ENCODE measurements at places on chromosomes 6 and 20.

DNA sequence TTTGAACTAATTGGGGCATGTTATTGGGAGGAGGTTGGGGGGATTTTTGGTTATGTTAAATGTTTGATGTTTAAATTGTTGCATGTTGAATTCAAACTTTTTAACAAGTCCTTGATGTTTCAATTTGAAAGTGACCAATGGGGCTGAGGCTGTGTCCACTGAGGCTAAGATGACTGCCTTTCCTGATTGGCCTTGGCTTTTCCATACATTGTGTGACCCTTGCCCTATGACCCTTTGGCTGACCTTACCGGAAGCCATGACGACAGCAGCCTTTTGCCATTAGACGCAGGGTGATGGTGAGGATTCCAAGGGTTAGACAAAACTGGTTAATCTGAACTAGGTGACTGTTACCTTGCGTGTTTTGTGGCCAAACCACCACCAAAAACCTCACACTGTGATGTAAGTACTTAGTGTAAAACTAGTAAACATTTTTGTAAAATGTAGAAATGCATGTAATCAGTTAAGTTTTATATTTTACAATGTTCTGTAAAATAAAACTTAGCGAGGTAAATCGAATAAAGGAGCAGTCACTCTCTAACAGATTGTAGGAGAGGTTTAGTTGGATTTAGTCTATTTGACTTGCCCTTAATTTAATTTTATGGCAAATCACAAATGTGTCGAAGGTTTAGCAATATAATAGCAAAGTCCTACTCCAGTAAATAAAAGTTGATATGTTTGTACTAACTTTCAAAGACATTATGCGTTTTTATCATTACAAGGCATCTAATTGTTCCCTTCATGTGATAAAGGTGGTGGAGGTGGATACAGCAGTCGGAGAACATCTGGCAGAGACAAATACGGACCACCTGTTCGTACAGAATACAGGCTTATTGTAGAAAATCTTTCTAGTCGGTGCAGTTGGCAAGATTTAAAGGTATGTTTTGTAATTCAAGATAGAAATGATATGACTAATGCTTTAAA lies 1.6 kb downstream of the SRSF6 start:
- no peak for DNase-seq

DNA sequence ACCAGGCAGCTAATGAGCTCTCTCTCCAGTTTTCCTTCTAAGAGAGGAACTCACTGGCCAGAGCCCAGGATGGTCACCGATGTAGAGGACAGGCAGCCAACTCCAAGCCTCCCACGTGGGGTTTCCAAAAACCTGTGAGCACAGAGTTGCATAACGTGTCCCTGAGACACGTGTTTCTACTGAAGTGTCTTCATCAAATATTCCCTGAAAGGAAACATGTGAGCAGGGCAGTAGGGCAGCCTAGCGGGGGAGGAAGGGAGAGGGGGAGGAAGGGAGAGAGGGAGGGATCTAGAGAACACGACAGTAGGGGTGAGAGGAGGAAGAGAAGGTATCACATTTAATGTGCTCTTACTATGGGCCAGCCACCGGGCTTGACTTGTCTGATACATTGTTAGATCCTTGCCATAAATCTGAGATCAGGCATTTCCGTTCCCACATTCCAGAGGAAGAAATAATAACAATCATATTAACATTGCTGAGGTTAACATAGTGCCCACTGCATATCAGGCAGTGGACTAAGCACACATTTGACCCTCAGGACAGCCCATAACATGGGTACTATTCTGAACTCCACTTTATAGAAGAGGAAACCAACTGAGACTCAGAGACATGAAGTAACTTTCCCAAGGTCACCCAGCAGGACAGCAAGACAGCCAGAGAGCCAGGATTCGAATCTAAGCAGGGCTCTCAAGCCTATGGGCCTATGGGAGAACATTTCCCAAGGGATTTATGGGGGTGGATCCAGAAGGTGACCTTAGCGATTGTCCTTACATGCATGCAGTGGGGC lies 4.5 kb upstream of the SYS1 start:
- no peak for DNase-seq

DNA sequence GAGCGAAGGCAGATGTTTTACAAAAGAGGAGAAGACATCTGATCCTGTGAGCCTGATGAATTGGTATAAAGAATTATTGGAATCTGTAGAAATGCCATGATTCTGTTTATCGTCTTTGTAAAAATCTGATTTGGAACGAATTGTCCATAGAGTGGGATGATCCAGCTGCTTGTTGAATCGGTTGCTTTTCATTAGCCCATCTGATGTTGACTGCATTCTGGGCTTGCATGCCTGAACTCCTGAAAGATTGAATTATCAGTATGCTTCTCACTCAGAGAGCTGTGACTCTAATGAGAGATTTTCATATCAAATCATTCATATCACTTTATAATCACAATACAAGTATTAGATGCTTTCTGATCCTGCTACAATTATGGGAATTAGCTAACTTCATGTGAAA lies 100.6 kb downstream of the KLHL32 start:
- no peak for DNase-seq

DNA sequence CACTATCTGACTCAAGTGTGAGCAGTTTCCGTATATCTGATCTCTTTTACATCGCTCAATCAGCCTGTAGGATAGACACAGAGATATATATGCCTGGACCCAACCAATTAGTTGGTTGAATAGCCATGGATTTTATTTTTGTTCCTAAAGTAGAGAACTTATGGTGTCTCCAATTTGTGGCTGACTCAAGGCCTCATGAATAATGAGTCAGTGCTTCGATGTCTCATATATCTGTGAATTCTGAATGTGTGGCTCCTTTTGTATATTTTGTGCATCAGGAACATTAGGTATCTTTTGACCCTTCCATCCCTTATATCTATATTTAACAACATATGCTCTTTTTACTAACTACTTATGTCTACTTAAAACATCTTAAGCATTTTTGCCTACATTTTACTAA lies 64.5 kb downstream of the OR2B2 start:
- no peak for DNase-seq

DNA sequence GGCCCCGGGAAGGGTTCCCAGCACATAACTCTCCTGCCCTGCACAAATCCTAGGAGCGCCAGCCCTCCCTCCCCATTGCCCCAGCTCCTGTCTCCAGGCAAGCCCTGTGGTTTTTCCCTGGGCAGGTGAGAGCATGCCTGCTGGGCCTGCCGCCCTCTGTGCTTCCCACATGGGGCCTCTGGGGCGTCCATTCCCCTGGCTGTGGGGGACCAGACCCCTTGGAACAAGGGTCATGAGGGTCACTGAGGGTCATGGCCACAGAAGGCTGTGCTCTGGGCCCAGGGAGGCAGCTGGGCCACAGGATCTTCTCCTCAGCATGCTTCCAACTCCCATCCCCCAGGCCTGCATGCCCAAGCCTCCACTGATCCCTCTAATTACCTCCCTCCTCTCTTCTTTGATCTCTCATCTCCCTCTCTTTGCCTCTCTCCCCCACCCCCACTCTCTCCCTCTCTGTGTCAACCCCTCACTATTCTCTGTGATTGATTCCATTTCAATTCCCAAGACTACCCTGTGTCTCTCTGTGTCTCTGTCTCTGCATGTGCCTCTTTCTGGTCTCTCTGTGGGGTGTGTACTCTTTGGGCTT lies 6.1 kb downstream of the MDFI start:
- DNase-seq: peak; percentile 54

DNA sequence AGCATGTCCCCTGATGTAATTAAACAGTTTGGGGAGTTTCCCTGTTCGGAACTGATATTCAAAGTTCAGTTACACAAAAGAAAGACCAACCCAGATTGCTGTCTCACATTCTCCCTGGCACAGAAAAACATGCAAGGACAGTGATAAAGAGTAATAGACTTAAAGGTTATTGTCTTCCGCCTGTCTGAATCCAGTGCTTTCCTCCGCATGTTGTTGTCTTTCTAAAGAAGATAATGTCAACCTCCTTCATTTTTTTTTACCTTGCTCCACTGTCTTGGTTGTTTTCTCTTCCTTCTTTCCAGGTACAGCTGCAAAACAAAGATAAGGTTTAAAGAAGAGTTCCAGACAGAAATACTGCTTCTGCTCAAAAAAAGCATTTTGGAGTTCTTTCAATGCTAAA lies 284.5 kb downstream of the TRDN start:
- DNase-seq: no peak

GRCh38 chr20:23565503-23566045 lies 2.7 kb downstream of the CST9L start:
- DNase-seq: no peak

DNA sequence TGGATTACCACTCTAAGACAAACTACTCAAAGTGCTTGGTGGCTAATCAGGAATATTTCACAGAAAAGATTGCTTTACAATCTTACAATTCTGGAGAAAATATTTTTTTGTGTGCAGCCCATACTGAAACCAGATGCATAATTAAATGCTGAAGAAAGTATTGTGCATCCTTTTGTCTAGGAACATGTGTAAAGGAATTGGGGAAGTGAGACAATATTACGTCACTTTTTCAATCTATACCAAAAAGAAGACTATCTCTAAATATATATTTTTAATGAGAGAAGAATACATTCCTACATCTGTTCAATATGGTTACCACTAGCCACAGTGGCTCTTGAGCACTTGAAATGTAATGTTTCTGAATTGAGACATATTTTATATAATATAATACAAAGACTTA lies 992.5 kb upstream of the ADGRB3 start:
- no peak for DNase-seq

DNA sequence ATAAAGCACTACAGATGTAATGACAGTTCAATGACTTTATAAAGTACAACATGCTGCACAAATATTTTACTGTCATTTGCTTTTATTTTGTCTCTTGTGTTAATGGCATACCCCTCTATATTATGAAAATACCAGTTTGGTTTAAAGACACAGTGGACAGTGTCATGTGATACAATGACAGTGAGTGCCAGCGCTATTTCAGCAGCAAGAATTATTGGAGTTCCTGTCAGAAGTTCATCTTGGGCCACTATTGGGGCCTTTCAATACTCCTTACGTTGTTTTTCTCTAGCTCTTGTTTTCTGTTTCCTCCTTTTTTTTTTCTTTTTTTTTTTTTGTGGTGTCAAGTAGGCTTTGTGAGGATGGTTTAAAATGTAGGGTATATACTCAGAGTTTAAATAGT lies 232.5 kb downstream of the FARS2 start:
- no peak for DNase-seq

- DNase-seq: no peak
Measured at GRCh38 chr20:57897156-57897874, 187.5 kb upstream of the PMEPA1 start.

DNA sequence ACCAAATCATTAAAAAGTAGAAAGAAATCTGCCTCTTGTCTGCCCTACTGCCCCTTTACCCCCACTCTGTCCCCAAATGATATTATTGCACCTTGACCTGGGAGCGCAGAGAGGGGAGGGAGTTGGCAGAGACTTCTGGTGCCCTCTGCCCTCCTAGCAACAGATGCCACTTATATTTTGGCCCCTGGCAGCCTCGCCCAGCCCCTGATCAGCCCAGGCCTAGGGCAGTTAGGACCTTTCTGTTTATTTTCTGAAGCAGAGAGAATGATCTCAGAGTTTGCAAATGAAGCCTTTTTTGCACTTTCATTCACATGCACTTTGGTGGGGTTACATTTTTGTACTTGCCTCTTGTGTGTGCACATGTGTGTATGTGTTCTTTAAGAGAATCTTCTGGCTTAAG lies 8.4 kb upstream of the SGK2 start:
- DNase-seq: no peak

GRCh38 chr6:72784581-72784980 lies 162.7 kb downstream of the KCNQ5 start:
- no peak for DNase-seq

DNA sequence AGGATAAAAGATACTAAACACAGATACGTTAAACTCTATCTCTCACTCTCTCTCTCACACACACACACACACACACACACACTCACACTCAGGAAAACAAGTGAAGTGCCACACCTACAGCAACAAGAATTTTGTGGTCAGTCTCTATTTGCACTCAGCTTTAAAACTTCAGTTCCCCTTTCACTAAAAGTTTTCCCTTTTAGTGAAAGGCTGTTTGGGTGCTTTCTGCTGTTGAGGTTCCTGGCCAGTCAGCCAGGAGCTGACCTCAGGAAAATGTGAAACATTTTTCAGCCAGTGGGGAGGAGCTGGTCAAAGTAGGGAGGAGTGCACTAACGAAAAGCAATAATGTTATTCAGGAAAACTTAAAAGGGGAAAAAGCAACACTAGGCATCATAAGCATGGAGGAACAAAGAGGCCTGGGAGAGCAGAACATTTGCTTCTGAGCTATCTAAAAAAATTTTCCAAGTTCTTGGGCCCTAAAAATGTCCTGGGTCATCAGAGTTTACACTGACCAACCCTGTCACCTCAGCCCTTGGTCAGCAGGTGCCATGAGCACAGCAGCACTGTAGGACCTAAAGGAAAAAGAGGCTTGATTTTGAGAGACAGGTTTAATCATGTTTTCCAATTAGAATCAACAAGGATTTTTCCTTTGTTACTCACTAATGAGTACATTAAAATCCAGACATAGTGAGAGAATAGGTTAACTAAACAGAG lies 30.7 kb upstream of the NT5E start:
- no peak for DNase-seq

- DNase-seq: no peak
Measured at GRCh38 chr6:146787876-146788508, 189.2 kb downstream of the ADGB start.

- no peak for DNase-seq
Measured at GRCh38 chr20:63690003-63690897, 6.2 kb upstream of the TNFRSF6B start.

DNA sequence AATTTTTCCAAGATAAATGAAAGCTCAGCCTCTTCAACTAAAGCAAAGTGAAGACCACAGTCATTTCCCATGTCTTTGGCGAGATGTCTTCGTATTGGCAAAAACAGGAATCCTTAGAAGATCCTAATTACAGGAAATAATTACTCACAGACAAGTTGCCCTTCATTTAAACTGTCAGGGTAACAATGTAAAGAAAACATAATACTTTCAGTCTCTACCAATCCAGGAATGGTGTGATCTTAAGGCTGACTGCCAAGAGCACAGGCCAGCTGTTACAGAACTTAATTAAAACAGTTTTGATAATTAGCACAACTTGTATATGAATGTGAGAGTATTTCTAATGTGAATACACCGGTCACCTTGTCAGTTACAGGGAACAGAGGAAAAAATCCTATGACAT lies 292.2 kb downstream of the PACRG start:
- no peak for DNase-seq

DNA sequence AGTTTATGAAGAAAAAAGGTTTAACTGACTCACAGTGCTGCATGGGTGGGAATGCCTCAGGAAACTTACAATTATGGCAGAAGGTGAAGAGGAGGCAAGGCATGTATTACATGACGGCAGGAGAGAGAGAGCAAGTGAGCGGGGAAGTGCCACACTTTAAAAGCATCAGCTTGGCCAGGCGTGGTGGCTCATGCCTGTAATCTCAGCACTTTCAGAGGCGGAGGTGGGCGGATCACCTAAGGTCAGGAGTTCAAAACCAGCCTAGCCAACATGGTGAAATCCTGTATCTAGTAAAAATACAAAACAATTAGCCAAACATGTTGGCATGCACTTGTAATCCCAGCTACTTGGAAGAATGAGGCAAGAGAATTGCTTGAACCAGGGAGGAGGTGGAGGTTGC lies 213.3 kb upstream of the THEMIS start:
- no peak for DNase-seq

Measured in NCI-H524 (cell line).